ENCODE measurements at places on chromosomes 1 and 21.

DNA sequence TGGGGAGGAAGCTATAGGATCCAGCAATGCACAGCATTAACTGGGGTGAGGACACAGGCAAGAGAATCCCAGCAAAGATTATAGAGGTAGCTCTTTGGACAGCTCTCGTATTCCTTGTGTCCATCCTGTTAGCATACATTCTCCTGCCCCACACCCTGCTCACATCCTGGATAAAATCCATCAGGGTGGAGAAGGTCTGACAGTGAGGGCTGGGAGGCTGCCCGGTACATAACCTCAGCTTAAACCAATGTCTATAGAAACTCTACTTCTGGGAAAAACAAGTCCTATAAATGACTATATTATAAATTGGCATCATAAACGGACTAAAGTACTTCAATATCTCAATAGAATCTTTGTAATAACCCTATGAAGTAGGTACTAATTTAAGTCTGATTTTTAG lies 36.8 kb upstream of the UBE2U start:
- no peak for DNase-seq

GRCh38 chr1:15937706-15938168 lies 38.2 kb downstream of the ZBTB17 start:
- no peak for DNase-seq

DNA sequence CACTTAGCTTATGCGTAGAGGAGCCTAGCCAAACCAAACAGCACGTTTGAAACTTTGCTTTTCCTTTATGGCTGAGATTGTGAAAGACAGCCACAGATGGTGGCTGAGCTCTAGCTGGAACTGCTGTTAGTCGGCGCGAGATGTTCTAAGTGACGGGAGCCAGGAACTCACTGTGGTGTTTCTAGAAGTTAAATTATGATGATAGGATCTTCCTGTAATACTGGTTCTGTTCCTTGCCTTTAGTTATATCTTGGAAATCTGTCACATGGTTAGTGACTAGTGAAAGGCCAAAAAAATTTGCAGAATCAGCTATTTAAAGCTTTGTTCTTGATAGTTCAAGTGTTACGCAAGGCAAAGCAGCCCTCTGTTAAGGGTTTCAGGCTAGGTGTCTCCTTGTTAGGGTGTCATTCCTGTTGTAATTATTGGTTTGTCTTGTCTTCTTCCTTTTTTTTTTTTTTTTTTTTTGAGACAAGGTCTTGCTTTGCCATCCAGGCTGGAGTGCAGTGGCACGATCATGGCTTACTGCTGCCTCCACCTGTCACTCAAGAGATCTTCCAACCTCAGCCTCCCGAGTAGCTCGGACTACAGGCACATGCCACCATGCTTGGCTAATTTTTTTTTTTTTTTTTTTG lies 22.6 kb downstream of the AK4 start:
- DNase-seq: no peak

DNA sequence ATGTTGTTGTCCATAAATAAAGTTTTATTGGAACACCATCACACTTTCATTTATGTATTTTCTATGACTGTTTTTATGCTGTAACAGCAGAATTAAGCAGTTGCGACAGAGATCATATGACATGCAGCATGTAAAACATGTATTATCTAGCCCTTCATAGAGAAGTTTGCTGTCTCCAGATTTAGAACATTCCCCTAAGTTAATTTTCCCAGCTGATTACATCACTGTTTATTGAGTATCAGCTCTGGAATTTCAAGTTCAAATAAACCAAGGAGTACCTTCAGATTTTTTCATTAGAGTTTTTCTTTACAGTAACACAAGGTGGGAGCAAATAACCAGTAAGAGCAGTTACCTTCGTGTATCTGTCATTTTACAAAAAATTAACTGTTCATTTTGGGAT lies 792.8 kb downstream of the USP25 start:
- no peak for DNase-seq

DNA sequence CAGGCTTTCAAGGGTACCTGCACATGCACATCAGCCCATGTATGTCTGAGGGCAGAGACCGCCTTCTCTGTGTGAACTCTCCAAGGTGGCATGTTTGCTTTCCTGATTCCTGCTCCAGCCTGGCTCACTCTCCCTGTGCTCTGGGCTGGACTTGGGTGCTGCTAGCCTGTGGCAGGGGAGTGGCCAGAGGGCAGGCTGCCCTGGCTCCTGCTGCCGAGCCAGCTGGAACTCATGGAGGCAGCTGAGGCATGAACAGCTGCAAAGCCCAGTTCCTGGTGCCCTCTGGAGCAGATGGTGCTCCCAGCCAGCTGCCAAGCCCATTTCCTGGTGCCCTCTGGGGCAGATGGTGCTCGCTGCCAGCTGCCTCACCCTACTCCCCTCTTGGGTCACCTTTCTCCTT lies 7.6 kb downstream of the UBL4B start:
- no peak for DNase-seq

- no peak for DNase-seq
These were observed 16.8 kb upstream of the DLGAP3 start for GRCh38 chr1:34946211-34946610.

DNA sequence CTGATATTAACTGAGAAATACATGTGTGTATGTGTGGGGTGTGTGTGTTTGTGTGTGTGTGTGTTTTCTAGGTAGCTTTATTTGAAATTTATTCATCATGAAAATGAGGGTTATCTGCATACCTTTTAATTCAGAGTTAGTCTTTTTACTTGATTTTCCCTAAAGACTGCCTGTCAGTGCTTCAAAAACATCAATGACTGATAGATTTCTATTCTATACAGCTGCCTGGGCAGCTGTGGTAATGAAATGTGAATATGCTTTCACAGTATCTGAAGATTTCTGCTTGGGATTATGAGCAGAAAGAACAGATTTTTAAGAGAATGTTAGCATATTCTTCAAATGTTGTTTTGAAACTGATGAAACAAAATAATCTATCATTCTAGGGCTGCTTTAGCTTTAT lies 119.7 kb upstream of the ZRANB2 start:
- DNase-seq: no peak

- no peak for DNase-seq
These were observed 77.1 kb downstream of the DYRK1A start for GRCh38 chr21:37443683-37444082.

DNA sequence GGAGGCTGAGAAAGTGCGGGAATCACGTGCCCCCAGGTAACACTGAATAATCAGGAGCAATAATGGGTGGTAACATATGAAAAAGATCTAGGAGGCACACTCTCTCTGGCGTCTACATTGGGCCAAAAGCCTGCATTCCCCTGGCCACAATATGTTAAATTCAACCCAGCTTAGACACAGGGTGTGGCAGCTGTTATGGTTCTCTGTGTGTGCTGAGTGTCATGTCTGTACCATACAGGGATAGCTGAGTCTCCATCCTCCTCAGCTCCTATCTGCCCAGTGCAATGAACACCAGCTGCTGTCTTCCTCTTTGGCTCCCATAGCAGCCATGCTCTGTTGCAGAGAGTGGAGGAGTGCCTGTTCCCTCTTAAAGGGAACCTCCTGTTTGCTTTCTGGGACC lies 14.3 kb downstream of the S100A11 start:
- no peak for DNase-seq

DNA sequence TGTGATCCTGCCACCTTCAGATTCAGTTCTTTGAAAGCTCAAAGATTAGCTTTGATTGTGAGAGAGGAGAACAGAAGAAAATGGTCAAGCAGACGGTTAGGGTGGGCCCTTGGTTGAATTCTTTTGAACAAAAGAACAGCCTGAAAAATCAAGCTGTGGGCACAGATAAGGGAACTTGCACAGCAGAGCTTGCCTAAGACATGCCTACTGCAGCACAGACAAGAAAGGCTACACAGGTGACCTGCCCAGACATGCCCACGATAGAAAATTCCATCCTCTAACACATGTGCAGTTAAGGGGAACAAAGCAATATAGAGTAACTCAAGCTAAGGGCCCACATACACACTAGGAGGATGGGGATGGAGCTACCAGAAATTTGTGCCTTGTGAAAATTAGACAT lies 512.5 kb upstream of the LRRC7 start:
- DNase-seq: no peak

DNA sequence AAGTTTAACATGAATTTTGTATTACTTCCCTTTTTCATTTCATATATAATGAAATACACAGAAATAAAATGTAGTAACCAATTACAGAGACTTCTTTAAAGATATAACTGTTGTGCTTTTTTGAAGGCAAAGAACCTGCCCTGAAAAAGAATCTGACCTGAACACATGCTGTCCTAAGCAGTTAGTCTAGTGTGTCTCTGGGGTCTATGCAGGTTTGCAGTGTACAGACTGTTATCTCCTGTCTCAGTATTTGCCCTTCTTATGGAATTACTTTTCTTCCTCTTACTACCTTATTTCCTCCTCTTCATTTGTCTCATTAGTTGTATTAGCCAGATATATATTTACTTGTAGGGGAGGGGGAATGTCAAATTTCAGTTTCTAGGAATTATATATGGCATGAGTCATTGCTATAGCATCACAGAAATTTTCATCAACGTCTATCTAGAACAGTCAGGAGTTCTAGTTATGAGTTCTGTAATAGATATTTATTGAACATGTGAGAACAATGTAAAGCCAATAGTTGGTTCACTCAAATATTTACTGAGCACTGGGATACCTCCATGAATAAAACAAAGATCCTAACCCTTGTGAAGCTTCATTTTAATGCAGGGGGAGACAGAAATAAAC lies 28.4 kb upstream of the PLEKHO1 start:
- no peak for DNase-seq

GRCh38 chr1:64242895-64243756 lies 39.7 kb downstream of the UBE2U start:
- peak; percentile 13 for DNase-seq

- DNase-seq: no peak
These were observed 810 bp upstream of the CYP4A11 start for GRCh38 chr1:46942086-46942485.

GRCh38 chr1:24327891-24328290 lies 8.7 kb downstream of the GRHL3 start:
- DNase-seq: no peak

DNA sequence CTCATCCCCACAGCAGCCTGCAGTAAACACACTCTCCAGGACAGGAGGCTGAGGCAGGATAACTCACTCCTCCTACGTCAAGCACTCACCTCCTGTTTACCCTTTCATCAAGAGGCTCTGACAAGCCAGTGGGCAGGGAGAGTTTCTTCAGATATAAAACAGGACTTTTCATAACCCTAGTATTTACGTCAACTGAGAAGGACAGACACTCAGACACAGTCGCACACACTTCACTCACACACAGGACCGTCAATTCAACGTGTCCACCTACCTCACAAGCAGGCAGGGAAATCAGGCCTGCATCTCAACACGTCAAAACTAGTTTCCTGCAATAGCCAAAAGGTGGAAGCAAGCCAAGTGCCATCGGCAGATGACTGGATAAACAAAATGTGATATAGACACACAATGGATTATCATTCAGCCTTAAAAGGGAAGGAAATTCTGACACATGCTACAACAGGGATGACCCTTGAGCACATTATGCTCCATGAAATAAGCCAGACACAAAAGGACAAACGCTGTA lies 48.6 kb downstream of the ITPKB start:
- peak; percentile 75 for DNase-seq

All from NCI-H2227 treated with DMSO at 0.1 percent for 48 hours (cell line).